ENCODE measurements at places on chromosomes 1 and 21. TPM values are rescaled to one million over a fixed set of nuclear protein-coding genes. Genes with fewer than 3 reads are reported as not detected.

Gene SFT2D2
- total RNA-seq: 60.2 TPM

Gene GCSAML
- not detected for total RNA-seq

DNA sequence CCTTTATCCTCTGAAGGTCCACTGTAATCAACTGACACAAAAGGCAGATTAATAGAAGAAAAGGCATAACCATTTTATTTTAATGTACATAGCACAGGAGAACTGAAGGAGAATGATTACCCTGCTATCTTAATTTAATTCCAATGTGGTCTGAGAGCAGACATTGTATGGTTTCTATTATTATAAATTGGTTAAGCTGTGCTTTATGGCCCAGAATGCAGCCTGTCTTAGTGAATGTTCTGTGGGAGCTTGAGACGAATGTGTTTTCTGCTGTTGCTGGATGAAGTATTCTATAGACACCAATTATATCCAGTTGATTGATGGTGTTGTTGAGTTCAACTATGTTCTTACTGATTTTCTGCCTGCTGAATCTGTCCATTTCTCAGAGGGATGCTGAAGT is 25.0 kb upstream of the SLC2A1 start:
- no peak for DNase-seq
- no peak overlapping the region for H3K4me3 ChIP-seq

DNA sequence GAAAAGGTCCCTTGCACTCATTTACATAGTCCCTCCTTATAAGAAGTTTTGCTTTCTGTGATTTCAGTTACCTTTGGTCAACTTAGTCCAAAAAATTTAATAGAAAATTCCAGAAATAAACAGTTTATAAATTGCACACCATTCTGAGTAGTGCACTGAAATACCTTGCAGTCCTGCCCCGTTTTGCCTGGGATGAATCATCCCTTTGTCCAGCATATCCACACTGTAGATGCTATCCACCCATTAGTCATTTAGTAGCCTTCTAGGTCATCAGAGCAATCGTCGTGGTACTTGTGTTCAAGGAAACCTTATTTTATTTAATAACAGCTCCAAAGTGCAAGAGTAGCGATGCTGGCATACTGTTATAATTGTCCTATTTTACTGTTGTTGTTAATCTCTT is 38.0 kb downstream of the SPRTN start:
- H3K36me3 ChIP-seq: peaks cover 2% of the 10 kb centered on the region
- no peak for DNase-seq
- H3K4me3 ChIP-seq: no peak overlapping the region

DNA sequence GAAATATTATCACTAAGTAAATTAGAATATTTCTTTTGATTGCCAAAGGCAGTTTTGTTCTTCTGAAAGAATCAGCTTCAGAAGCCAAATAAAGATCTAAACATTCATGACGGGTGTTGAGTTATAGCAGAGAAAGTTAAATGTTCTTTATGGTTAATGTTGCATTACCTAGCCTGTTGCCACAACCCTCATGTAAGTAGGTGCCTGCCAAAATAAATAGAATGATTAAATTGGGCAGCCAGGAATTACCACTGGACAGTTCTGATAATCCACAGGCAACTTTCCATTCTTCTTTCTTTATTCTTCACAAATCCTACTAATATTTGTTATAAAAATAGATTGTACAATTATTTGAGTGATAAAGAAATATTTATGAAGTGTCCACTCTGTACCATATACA is 217.9 kb upstream of the NRIP1 start:
- DNase-seq: no peak
- no peak overlapping the region for H3K27ac ChIP-seq
- H3K27me3 ChIP-seq: no peaks in the 10 kb centered on the region
- no peak overlapping the region for H3K4me3 ChIP-seq
- H3K36me3 ChIP-seq: peaks cover 2% of the 10 kb centered on the region
- peaks cover 2% of the 10 kb centered on the region for H3K4me1 ChIP-seq

- no peaks in the 10 kb centered on the region for H3K27me3 ChIP-seq
- no peaks in the 10 kb centered on the region for H3K36me3 ChIP-seq
- no peak for DNase-seq
Measured at GRCh38 chr1:81296601-81297000, 504.1 kb upstream of the ADGRL2 start.

Data from mesothelial cell of epicardium (in vitro differentiated cells).